ENCODE measurements at places on chromosomes 3 and 15.

DNA sequence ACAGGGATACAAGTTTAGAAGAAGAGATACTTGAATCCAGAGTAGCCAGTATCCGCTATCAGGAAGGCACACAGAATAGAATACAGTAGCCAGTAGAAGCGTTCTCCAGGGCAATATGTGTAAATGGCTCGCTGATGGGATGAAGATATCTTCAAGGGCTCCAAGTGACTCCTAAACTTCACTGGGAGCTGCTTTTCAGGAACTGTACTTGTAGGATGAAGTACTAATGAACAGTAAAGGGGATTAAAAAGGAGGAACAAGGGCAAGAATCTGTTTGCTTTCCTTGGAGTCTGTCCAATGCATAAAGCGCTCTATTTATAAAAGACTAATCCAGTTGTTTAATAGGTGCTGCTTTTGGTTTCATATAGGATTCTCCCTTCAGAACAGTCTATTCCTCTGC lies 78.4 kb downstream of the THRB start:
- DNase-seq = no peak

DNA sequence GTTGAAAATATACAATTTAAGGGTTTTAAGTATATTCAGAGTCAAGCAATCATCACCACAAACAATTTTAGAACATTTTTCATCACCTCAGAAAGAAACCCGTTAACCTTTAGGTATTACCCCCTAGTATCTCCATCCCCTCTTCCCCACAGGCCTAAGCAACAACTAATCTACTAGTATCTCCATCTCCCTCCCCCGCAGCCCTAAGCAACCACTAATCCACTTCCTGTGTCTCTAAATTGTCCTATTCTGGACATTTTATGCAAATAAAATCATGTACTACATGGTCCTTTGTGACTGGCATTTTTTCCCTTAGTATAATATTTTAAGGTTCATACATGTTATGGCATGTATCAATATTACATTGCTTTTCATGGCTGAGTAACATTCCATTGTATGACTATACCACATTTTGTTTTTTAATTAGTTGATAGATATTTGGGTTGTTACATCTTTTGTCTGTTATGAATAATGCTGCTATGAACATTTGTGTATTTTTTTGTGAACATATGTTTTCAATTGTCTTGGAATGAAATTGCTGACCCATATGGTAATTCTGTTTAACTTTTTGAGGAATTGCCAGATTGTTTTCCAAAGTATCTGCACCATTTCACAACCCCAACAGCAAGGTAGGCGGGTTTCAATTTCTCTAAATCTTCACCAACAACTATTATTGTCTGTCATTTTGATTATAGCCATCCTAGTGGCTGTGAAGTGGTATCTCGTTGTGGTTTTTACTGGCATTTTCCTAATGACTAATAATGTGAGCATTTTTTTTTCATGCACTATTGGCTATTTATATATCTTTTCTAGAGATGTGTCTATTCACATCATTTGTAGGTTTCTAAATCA lies 215.6 kb upstream of the CD96 start:
- DNase-seq = peak; percentile 87

- peak; percentile 86 for DNase-seq
These were observed 226.5 kb upstream of the PROK2 start for GRCh38 chr3:72011485-72011884.

DNA sequence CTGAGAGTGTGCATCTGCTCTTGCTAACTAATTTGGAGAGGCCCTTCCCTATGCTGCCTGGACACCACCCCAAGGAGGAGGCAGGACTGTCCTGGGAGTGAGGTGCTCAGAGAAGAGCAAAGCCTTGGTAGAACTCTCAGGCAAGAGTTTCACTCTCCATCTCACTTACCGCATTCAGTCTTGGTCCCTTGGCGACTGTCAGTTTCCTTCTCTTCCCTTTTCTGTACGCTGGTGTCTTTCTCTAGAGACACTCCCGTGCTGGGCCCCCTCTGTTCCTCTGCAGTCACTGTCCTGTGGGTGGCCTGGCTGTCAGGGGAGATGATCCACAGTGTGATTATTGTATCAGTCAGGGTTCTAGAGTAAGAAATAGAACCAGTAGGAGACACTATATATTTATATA lies 44.0 kb downstream of the IDH2 start:
- DNase-seq = no peak

DNA sequence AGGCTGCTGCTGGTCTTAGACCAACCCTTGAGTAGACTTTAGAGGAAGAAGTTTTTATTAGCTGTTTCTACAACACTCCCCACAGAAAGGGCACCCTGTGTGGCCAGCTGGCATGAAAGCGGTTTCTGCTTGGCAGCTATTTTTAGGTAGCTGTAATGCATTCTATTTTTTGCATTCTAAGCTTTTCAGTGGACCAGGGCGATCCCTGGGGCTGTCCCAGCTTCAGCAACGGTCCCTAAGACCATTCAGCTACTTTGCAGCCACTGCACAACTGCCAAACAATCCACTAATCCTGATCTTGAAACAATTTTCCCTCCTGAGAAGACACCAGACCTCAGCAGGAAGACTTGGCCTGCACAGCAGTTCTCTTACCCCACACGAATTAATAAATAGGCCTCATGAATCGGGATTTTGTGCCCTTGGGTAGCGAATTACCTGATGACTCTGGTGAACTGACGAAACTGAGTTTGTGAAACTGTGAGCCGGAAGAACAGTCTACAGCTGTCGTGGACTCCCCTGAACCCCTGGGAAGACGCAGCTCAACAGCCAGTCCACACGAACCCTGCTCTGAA lies 14.6 kb upstream of the TFRC start:
- no peak for DNase-seq

- no peak for DNase-seq
These were observed 46.0 kb downstream of the ITGA11 start for GRCh38 chr15:68385671-68386586.
